Hematopoietic multipotent progenitor cell treated with erythropoietin and hydrocortisone succinate and interleukin-3 and kit ligand, for 8 days (in vitro differentiated cells): ENCODE measurements at places on chromosomes 2 and 18.

DNA sequence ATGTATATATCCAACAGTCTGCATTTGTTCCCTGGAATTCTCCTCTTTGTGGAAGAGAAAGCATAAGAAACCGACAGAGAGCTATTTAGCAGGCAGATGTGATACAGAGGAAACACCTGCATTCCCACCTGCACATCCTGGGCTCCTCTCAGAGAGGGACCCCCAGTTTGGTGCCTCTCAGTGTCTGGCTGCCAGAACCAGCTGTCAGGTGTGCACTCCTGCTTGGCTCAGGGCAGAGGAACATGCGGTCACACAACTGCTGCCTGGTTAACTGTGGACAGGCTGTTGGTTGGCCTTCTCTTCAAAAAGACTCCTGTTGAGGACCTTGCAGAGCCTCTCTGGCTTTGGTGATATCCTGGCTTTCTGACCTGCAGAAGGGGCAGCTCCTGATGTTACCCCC lies 54.6 kb downstream of the ITGB6 start:
- DNase-seq = no peak

DNA sequence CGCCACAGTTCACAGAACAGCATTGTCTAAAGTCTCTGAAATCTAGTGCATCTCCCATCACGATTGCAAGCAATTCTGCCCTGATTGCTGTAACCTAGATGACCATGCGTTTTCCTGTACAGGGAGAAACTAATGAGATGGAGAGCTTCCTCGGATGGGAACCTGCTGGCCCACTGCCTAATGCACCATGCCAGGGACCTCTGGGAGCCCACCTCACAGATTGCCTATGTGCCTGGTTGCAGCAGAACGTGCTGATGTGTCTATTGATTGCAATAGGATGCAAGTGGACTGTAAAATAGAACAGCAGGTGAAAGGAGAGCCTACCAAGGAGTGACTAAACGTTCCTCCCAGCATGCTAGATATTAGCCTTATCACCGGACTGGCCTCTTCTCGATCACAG lies 141.0 kb upstream of the RAB12 start:
- no peak for DNase-seq

DNA sequence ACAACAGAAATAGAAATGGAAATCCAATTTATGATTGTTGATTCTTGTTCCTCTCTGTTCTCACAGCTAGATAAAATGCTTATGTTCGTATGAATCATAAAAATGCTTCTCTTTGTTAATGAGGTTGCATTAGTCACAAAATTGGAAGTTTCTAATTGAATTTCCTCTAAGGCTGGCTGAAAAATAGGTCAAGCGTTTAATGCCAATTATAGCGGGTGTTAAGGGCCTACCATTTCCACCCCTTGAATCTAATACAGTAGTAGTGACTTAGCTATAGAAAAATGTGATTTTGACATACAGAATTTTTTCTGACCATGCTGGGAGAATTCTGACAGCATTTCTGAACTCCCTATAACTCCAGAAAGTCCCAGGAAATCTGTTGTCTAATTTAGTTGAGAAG lies 107.1 kb downstream of the TTN start:
- no peak for DNase-seq

- no peak for DNase-seq
Observed at GRCh38 chr2:73947412-73948018, 20.8 kb downstream of the DGUOK start.

- DNase-seq = no peak
Observed at GRCh38 chr2:56476509-56477071, 292.8 kb downstream of the CCDC85A start.
